ENCODE measurements at places on chromosomes 12 and 14.

DNA sequence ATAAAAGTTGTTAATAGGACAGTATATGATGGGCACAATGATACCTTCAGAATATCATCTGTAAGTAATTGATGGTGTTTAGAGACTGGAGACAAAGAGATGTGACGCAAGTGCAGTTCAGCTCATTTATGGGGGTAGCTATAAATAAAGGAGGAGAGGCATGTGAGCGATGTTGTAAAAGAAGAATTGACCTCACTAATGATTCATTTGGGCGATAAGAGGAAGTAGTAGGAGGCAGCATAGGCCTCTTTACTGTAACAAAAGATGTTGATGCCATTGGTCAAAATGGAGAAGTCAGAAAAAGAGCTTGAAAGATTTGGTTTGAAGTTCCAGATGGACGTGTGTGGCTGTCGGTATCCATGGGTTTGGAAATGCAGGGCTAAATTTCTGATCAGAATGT is 70.0 kb downstream of the FLRT2 start:
- DNase-seq, result peak; percentile 1

DNA sequence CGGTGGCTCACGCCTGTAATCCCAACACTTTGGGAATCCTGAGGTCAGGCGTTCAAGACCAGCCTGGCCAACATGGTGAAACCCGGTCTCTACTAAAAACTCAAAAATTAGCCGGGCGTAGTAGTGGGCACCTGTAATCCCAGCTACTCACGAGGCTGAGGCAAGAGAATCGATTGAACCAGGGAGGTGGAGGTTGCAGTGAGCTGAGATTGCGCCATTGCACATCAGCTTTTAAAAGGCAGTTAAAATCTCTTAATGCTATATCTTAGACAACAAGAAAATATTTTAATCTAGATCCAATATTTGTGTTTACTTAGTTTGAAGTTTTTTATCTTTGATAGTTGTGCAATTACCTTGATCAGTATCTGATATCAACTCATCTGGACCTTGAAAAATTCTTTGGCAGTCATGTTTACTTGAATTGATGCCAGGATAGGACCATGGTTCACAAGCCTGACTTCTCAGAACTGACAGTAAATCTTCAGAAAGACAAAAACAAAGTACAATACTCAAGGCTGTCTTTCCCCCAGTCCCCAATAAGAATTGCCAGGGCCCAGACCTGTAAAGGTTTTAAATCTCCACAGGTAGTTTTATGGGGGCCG is 135.0 kb upstream of the AEBP2 start:
- no peak for DNase-seq

DNA sequence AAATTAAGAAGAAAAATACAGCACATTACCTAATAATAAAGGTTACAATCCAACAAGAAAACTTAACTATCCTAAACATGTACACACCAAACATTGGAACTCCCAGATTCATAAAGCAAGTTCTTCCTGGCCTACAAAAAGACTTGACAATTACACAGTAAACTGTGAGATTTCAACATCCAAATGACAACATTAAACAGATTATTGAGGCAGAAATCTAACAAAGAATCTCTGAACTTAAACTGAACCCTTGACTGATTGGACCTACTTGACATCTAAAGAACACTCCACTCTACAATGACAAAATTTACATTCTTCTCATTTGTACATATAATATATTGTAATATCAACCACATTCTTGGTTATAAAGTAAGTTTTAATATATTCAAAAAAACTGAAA is 1341.3 kb downstream of the LRFN5 start:
- no peak for DNase-seq

GRCh38 chr12:95648990-95649791 is 97.9 kb upstream of the USP44 start:
- DNase-seq, result peak; percentile 66

DNA sequence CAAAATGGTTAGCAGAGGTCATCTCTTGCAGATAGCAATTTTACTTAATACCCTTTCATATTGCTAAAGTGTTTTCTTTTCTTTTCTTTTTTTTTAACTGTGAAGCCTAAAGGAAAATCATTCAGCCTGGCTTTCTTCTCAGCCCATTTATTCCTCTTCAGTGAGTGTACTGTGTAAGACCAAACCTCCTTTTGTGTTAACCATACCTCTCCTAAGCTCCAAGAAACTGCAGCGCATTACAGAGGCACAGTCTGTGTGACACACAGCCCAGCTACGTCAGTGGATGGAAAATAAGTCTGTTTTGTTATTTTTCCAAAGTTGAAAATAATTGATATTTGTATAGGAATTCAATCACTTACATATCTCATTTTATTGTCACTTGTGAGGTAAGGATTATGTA is 21.7 kb downstream of the DCAF5 start:
- no peak for DNase-seq

DNA sequence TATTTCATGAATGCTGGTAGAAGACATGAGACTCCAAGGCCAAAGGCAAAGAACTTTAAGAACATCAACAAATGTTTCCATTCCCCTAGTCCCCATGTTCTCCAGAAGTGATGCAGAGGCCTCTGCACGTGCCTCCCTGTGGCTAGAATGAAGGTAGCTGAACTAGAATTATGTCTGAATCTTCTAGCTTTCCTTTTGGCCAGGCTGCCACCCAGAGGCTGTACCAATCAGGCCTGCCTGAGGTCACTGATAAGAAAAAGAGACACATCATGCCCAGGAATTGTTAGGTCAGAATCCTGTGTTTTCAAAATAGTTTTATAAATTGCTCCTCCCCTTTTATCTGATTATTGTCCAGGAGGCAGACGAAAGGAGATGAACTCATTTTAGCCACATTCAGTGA is 188.0 kb upstream of the SLC16A7 start:
- no peak for DNase-seq

DNA sequence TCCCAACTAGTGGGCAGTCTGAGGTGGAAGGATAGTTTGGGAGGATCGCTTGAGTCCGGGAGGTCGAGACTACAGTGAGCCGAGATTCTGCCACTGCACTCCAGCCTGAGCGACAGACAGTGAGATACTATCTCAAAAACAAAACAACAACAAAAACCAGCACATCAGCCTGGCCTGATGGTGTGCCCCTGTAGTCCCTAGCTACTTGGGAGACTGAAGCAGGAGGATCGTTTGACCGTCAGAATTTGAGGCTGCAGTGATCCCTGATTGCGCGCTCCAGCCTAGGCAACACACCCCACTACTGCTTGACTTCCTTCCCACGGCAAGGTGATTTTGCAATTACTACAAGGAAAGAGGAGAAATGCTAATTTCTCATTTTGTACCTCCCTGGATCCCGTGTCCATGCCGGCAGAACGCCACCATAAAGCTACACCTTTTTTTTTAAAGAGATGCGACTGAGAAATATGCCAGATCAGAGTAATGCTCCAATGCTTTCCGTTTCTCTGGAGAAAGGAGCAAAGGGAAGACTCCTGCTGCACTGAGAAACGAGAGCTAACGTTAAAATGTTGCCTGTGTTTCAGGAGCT is 672 bp upstream of the SCFD1 start:
- DNase-seq, result no peak

GRCh38 chr14:79043194-79043889 is 873.2 kb downstream of the NRXN3 start:
- no peak for DNase-seq

- DNase-seq, result peak; percentile 57
Observed at GRCh38 chr12:53495903-53496751, 3.1 kb downstream of the MAP3K12 start.

DNA sequence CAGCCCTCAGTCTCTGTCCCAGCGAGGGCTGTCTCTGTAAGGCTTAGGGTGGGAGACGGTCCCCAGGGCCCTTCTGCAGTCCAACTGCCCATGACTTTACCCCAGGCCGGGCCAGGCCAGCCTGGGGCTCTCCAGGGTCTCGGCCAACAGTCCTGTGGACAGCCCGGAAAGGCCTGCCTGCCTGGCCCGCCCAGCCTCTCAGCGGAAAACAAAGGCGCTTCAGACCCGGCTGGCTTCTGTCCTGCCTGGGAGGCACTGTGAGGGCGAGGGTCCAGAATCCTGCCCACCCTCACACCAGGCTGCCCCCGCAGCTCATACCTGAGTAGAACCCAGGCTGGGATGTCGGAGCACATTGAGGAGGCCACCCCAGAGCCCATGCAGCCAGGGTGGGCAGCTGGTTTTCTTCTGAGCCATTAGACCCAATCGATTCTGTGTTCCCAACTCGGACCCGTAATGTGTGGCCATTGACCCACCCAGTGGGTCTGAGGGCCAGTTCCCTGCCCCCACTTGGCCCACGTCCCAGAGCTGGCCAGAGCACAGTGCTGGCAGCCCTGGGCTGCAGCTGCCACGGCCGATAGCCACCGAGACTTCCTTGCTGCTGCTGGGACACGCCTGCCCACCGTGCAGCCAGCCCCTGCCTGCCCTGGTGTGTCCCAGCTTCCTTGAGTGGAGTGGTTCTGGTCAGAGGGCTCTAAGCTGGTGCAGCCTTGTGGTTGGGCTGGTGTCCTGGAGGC is 1.6 kb downstream of the CRIP2 start:
- peak; percentile 34 for DNase-seq

- no peak for DNase-seq
Observed at GRCh38 chr12:25651931-25652330, 98.8 kb upstream of the LMNTD1 start.

DNA sequence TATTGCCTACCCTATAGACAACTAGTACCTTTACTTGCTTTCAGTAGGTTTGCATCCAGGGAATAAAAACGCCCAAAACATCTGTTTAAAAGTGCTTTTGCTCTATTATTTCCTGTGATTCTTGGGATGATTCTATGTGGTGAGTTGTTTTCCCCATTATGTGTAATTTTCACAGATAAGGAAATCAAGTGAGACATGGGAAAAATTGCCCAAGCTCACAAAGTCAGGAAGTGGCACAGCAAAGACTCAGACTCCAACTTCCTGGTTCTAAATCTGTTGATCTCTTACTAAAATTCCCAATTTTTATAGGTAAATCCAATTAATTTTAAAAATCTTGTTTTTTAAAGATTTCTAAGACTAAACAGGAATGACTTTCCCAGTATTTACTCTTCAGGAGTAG is 39.0 kb downstream of the NID2 start:
- no peak for DNase-seq

DNA sequence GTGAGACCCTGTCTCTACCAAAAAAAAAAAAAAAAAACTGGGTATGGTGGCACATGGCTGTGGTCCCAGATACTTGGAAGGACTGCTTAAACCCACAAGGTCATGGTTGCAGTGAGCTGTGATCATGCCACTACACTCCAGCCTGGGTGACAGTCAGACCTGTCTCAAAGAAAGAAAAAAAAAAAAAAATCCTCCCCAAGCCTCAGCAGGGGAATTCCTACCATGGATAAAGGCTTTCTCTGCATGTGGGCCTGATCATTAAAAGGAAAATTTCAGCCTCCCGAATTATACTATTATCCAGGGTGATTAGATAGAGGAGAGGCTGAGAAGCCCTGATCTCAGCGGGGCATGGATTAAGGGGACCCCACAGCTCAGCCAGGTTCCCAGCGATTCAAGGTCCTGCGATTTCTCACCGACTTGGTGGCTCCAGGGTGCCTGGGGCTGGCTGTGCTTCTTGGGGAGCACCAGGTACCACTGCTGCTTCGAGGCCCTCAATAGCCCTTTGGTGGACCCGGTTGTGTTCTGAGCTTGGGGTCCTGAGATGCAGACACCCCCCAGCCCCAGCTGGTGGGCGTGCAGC is 5.6 kb downstream of the SH2B3 start:
- DNase-seq, result no peak

DNA sequence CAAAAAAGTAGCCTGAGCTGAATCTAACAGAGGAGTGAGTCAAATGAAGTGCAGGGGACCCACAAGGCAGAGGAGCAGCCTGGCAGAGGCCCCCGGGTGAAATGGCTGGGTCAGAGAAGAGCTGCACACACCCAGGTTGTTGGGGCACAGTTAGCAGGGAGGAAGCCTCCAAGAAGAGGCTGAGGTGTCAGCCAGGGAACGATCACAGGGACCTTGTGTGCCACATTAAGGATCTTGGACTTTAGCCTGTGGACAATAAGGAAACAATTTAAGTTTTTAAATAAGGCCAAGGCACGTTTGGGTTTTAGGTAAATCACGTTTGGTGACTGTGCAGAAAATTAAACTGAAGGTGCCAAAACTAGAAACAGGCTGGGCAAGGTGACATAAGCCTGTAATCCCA is 35.1 kb downstream of the OR10P1 start:
- DNase-seq, result no peak

GRCh38 chr14:74427651-74428050 is 1.6 kb upstream of the SYNDIG1L start:
- DNase-seq, result no peak

- peak; percentile 77 for DNase-seq
Observed at GRCh38 chr12:122072031-122072970, 6.3 kb upstream of the MLXIP start.

GRCh38 chr12:78095623-78096022 is 264.9 kb downstream of the NAV3 start:
- no peak for DNase-seq

- DNase-seq, result no peak
Observed at GRCh38 chr14:26595926-26596542, 1.8 kb downstream of the NOVA1 start.

DNA sequence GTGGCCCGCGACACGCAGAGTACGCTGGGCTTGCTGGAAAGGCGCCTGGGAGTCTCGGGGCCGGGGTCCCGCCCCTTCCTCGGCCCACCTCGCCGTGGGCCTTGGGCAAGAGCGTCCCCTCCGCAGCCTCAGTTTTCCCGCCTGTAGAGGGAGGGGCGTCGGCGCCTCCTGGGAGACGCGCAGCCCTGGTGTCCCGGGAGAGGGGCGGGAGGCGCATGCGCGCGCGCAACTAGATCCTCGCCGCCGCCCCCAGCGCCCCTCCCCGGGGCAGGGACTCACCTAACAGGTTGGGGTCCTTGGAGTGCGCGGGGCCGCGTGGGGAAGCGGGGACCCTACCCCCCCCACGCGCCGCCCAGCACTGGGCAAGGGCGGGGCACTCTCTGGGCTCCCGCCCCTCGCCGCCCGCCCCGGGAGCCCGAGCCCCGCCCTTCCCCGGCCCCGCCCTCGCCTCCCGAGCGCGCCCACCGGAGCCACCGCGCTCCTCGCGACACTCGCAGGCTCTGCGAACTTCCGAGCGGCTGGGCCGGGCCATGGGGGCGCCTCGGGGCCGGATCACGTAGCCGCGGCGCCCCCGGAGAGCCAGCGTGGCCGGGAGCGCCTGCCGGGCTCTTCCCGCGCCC is at the start of gene KIF26A:
Gene KIF26A (plus strand): TSS at position 490 of the 620 bp plus-strand sequence. CDS start 136 bp downstream, outside the sequence.
- DNase-seq, result no peak

GRCh38 chr12:12018454-12018853 is 52.3 kb upstream of the BCL2L14 start:
- DNase-seq, result no peak

DNA sequence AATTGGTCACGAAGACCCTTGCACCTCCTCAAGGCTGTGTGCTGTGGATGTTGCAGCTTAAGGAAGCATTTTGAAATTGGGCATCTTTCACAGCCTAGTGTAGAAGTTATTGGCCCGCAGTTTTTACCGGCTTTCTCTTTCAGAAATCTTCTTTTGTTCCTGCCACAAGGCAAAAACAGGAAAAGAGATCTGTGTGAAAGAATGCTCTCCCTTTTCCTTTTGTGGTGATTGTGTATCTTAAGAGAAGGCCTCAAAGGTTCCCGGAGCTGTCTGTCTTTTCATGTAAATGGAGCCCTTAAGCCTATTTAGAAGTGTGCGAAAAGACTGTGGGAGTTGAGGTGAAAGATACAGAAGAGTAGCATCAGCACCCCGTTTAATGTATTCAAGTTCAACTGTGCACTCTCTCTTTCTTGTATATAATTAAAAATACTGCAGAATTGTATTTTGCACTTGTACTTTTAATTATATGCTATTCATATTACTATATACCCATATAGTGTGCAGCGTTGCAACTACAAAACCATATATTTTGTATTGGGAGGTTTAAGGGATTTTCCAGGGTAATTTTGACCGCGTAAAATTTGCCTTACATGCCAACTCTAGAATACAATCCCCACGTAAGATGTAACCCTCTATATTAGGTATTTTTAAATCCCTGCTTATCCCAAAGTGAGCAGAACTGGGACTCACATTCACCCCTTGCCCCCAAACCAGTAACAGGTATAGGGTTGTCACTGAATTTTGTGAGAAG is 441.7 kb downstream of the RAD51B start:
- DNase-seq, result no peak
